ENCODE measurements at places on chromosomes 6 and 20.

DNA sequence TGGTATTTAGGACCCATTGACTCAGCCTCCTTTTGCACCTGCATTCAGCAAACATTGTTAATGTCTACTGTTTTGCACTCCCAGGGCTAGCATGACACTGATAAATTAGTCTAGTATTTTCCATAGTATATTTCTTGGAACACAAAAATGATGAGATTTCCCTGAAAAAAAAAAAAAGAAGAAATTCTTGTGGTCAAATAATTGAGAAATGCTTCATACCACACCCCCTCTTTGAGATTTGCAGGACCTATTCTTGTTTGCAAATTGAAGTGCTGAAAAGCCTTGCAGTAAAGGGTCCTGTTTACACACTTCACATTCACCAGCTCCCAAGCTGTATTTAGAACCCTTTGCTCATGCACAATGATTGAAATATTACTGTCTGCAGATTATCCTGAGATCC is 36.3 kb upstream of the CLIC5 start:
- DNase-seq: no peak

DNA sequence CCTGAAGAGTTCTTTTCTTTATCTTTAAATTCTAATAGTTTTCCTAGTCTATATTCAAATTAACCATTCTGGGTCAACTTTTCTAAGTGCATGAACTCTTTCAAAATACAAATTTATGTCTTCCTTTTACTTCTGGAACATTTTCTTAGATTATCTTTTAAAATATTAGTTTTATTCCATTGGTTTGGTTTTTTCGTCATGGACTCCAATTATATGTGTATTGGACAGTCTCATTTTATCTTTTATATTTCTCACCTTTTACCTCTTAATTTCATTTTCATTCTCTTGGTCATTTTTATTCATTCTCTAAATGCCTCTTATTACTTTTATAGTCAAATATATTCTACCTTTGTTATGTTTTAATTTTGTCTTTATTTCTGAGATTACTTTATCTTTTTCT is 356.7 kb upstream of the MMS22L start:
- DNase-seq: no peak

- DNase-seq: no peak
These were observed 13.7 kb downstream of the MDN1 start for GRCh38 chr6:89805814-89806371.

GRCh38 chr6:38587766-38588362 is 51.9 kb downstream of the BTBD9 start:
- no peak for DNase-seq

DNA sequence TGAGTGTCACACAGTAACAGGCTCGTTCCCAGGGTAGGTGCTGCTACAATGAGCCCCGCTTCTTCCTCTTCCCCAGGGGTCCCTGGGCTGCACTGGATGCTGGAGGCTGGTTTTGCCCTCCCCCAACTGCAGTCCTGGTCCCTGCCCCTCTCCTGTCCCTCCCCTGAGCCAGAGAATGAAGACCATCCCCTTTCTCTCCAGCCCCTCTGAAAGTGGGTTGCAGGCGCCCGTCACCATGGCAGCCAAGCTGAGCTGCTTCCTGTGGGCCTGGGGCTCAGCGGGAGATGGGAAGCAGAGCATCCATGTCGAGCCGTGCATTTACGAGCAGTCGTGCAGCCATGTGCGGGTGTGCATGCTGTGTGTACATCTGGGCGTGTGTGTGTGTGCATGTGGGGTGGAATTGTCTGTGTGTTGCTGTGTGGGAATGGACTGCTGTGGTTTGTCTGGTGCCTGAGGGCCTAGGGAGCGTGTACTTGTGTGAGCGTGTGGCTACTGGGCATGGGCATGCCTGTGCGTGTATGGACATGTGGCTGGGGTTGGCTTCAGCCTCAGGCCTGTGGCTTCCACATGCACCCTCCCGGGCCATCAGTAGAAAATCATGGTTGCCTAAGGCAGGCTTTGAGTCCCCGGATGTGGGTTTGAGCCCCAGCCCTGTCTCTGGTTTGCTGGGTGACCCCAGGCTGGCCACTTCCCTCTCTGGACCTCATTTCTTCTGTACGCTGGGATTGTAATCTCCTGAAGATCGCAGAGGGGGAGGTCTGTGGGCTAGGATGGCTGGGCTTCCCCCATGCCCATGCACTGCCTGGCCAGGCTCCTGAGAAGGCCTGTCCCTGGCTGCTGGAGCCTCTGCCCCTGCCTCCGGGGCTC is 48.8 kb downstream of the SRC start:
- no peak for DNase-seq

DNA sequence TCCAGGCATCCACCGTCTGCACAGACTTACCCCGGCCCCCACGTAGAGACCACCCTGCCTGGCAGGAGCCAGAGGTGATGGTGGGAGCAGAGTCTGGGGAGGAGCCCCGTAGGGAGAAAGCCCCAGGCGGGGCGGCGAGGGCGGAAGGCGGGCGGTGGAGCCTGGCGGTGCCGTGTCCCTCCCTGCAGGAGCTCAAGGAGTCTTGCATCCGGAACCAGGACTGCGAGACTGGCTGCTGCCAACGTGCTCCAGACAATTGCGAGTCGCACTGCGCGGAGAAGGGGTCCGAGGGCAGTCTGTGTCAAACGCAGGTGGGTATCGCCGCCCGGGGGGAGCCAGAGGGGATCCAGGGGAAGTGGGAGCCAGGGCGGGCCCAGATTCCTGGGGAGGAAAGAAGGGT is 6.0 kb downstream of the CLPSL1 start:
- DNase-seq: no peak

GRCh38 chr6:25749837-25750236 is 4.7 kb upstream of the SLC17A4 start:
- no peak for DNase-seq

GRCh38 chr20:54028276-54029011 is 42.0 kb downstream of the BCAS1 start:
- DNase-seq: no peak

GRCh38 chr6:90284236-90285041 is 12.2 kb downstream of the BACH2 start:
- peak; percentile 84 for DNase-seq

- DNase-seq: no peak
These were observed 314.1 kb downstream of the CD83 start for GRCh38 chr6:14431385-14432330.

DNA sequence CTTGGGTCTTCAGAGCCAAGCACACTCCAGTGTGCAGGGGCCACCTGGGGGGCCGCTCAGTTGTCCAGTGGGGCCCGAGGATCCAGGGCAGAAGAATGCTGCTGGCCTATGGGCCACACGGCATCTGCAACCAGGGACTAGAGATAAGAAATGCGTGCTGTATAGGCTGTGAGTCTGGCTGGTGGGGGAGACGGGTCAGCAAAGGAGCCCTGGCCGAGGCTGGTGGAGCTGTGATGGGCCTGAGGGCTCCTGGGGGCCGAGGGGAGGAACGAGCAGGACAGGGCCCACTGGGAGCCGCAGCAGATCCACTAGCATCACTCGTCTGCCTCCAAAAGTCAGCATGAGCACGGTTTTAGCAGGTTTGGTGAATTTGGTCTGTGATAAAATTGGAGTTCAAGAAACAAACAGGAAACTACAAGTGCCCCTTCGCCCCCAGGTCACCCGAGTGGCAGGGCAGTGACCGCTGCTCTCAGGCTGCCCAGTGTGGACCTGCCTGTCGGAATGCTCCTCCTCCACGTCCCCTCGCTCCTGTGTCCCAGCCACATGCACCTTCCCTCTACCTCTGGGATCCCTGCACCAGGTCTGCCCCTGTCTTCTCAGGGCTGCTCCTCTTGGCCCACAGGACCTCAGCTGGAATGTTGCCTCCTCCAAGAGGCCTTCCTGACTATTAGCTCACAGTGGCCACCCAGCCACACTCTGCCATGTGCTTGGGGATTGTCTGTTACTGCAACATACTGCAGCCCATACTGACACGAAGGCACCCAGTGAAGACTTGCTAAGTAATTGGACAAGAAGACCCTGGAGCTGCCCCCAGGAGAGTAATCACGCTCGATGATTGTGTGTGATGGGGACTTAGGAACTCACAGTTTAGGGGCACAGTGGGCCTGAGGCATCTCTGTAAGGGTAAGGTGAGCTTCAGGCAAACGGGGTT is 10.9 kb downstream of the ACSS1 start:
- no peak for DNase-seq

- no peak for DNase-seq
These were observed 23.1 kb downstream of the IYD start for GRCh38 chr6:150391890-150392289.

DNA sequence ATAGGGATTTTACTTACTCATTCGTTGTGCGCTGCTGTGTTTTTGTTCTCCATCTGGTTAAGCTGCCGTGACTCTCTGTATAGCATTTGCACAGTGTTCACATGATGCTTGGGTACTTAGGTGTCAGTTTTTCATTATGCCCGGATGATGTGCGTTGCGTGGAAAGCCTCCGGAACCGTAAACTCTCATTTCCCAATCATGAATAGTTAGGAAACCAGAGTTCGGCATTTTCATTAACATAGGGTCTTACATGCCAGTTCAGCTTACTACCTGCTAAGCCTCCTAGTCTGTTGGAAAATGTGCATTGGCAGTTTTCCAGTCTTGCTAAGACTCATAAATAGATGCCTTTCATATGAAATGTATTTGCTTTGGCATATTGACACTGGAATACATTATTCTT is 483.4 kb upstream of the FLRT3 start:
- DNase-seq: no peak

GRCh38 chr6:56594699-56595098 is 48.0 kb downstream of the DST start:
- no peak for DNase-seq

DNA sequence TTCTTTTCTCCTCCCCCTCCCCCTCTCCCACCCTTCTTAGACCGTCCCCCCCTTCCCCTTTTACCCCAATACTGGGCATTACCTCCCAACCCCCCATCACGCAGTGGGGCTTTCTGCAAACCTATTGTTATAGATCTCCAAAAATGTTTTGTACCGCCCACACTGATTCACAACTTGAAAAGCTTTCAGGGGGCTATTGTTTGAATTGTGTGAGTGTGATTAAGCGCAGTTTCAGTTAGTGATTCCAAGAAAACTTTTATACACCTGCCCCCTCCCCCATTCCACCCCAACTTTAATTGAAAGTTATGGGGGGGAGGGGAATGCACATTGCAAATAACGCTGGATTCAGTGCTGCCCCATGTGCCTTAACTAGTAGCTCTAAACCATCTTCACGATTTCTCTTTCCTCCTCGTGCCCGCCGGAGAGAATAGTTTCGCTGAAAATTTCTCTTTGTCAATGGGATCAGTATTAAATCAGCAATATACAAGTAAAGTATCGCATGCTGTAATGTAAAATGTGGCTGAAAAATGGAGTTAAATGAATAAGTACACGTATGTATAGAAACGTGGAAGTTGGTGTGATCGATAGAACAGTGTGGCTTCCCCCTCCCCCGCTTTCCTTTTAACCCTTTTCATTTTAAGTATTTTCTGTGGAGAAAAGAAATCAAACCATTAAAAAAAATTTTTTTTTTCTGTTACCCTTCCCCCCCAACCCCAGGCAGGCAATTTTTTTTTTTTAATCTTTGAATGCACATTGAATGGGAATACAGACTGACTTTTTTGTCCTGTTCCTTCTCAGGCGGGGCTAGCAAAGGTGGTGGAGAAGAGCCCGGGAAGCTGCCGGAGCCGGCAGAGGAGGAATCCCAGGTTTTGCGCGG is 632 bp downstream of the LIN28B start:
- DNase-seq: no peak

DNA sequence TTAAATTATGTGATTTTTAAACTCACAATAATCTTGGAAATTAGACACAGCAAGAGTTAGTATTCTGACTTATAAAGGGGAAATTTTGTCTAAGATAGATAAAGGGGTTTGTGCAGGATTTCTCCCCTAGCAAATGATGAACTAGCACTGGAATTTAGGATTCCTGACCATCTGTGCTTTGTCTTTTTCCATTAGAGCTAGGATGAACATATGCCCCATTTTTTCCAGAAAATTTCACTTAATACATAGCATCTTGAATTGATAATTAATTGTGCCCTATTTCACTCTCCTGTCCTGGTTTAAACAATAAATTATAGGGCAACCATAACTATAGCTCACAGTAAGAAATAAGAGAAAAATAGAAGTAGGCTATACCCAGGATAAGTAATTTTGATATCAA is 601.0 kb downstream of the GRIK2 start:
- no peak for DNase-seq

DNA sequence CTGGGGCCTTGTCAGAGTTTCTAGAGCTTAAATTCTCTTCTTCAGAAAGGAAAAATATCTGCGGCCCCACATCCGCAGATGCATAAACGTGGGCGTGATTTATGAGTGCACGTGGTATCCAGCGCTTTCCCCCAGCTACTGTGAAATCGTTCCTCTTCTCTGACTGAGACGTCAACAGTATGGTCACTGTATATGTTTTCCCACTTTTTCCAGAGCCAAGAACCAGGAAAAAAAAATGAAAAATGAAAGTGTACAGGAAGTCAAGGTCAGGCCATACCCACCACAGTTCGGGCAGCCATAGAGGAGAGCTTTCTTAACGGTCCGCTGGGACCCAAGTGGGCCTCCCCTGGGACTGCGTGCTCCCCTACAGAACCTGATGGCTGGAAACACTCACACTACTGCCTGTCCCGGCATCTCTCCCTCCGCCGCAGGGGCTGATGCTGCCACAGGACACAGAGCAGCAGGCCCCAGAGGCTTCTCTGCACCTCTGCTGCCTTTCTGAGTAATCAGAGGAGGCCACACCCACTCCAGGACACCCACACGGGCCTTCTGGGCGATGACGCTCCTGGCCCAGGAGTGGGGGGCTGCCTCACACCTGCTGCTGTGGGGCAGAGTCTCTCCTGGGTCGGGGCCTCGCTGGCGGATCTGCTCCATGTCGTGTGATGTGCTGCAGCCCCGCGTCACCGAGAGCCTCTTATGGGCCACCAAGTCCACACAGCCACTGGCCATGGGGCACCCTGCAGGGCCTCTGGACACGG is 16.4 kb upstream of the STX16 start:
- DNase-seq: no peak

GRCh38 chr20:2798814-2799213 is 1.6 kb downstream of the CPXM1 start:
- DNase-seq: no peak

- DNase-seq: peak; percentile 16
These were observed 174.8 kb downstream of the DOK5 start for GRCh38 chr20:54650052-54650719.

DNA sequence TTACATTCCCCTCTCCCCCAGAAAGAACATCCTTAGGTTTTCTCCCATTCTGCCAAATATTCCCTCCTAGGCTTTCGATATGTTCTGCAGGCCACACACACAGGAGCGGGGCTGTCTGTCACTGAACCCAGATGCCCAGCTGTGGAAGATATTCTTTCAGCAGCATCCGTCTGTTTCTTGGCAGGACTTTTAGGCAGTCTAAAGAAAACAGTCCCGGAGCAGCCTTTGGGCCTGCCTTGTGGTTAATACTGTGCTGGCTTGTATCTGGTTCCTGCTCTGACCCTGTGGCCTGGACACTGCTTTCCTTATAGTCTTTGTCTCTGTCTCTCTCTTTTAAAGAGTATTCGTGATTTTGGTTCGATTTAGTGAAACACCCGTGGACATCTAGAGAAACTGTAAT is 94.6 kb upstream of the SUPT3H start:
- no peak for DNase-seq

Data from RKO (cell line).